ENCODE measurements at places on chromosomes 4 and X. TPM values are rescaled to one million over a fixed set of nuclear protein-coding genes. Genes with fewer than 3 reads are reported as not detected.
A peak's percentile ranks its signal among the peaks of the same experiment; 100 is the strongest.

- DNase-seq: no peak
Measured at GRCh38 chr4:148441624-148441985, 609 bp downstream of the NR3C2 start.

Gene NLGN3
- total RNA-seq: 0.82 TPM

GRCh38 chr4:137180349-137180748, 351.9 kb downstream of the PCDH18 start:
- no peak for DNase-seq

DNA sequence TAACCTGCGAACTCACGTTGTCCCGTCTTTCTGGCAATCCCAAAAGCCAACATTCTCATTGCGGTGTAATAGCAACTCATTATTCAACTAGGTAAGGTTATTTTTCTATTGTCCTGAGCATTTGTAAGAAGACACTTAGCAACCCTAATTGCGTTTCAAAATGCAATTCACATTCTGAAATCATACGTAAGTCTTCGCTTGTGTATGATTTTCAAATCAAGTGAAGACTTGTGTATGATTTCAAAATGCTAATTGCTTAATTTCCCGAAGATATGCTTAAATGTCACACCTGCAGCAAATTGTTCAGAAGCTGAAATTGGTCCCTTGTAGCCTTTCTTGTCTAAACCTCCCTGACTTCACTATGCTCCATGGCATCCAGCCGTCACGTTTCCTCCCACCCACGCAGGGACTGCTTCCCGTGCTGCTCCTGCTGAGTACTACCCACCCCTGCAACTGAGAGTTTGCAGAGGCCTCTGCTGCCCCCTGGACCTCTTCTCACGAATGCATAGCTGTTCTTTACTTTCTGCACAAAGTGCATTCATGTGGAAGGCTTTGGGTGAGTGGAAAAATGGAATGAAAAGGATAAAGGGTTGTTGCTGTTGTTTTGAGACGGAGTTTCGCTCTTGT, 40.8 kb upstream of the CLDN24 start:
- peak; percentile 43 for DNase-seq

DNA sequence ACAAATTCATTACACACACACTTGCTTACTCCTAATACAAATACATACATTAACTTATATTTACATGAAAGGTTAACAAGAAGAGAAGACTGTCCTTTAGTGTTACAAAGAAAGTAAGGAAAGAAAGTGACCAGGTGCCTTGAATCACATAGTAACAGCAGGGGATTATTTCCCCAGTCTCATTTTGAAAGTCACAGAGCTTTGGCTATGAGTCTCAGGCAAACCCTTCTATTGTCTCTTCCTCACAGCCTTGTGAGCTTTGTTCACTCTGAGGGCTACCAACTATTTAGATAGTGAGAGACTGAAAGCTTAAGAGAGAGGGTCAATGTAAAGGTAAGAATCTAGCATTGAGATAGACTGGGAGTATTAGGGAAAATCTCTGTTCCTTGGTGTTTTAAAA, 161.6 kb downstream of the NPNT start:
- no peak for DNase-seq

Measured in kidney (tissue), 22 donors.